ENCODE measurements at places on chromosomes 11 and 22.
A peak's percentile ranks its signal among the peaks of the same experiment; 100 is the strongest.

GRCh38 chr11:110098645-110099044 is 5.5 kb downstream of the ZC3H12C start:
- H3K36me3 ChIP-seq, result no peaks in the 10 kb centered on the region
- no peak for DNase-seq
- H3K27ac ChIP-seq, result no peak overlapping the region
- H3K4me3 ChIP-seq, result no peak overlapping the region
- H3K27me3 ChIP-seq, result no peaks in the 10 kb centered on the region
- H3K4me1 ChIP-seq, result peaks cover 5% of the 10 kb centered on the region

GRCh38 chr11:127492029-127492428 is 491.5 kb upstream of the KIRREL3 start:
- no peak overlapping the region for H3K4me3 ChIP-seq
- no peak overlapping the region for H3K27ac ChIP-seq
- H3K4me1 ChIP-seq, result no peaks in the 10 kb centered on the region
- DNase-seq, result no peak
- H3K27me3 ChIP-seq, result no peaks in the 10 kb centered on the region
- no peaks in the 10 kb centered on the region for H3K36me3 ChIP-seq

- no peaks in the 10 kb centered on the region for H3K27me3 ChIP-seq
- H3K27ac ChIP-seq, result no peak overlapping the region
- H3K4me3 ChIP-seq, result no peak overlapping the region
- no peak for DNase-seq
- H3K4me1 ChIP-seq, result no peaks in the 10 kb centered on the region
- H3K36me3 ChIP-seq, result no peaks in the 10 kb centered on the region
These were observed 37.6 kb upstream of the TMEM135 start for GRCh38 chr11:86999859-87000753.

DNA sequence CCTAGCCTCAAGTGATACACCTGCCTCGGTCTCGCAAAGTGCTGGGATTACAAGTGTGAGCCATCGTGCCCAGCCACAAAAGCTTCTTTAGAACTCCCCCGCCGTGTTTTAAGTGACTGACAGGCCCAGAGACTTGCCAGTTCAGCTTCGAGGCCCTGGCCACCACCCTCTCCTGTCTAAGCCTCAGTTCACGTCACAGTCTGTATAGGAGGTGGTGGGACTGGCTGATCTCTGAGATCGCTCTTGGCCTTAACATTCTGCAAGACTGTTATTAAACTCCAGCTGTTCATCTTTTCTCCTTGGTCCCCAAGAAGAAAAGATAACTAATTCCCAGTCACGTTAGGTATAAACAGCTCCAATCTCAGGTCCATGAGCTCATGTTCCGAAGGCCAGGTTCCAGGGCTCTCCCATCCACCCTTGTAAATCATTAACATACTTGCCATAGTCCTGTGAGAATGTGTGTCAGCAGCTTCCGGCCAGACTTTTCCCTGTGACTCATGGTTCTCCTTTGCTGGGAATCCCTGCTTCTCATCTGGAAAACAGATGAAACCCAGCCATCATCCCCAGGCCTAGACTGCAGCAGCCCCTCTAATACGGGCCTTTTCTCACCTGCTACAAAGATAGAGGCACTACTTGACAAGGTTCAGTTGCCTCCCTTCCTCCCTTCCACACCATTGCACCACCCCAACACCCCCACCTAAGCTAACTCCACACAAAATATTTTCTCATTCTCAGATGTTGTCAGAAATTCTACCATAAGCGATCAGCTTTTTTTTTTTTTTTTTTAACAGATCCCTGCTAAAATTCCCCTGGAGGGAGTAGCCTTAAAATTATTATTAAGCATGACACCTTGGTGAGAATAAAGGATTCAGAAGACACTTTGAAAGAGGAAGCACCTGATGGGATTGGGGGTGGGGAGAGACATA is 5.6 kb upstream of the KIAA0930 start:
- H3K4me1 ChIP-seq, result peaks cover 32% of the 10 kb centered on the region
- H3K27me3 ChIP-seq, result no peaks in the 10 kb centered on the region
- no peak for DNase-seq
- no peaks in the 10 kb centered on the region for H3K36me3 ChIP-seq
- H3K27ac ChIP-seq, result peak overlapping the region; percentile 47
